Stimulated activated CD4-positive, alpha-beta T cell treated with anti-CD3 and anti-CD28 coated beads, Interleukin-1b, Interleukin-23, amount 100 ng/mL, for 1 hour (primary cell): ENCODE measurements at places on chromosomes 11 and 22.

- no peak for DNase-seq
These were observed 43.2 kb downstream of the MACROD1 start for GRCh38 chr11:64122411-64123410.

DNA sequence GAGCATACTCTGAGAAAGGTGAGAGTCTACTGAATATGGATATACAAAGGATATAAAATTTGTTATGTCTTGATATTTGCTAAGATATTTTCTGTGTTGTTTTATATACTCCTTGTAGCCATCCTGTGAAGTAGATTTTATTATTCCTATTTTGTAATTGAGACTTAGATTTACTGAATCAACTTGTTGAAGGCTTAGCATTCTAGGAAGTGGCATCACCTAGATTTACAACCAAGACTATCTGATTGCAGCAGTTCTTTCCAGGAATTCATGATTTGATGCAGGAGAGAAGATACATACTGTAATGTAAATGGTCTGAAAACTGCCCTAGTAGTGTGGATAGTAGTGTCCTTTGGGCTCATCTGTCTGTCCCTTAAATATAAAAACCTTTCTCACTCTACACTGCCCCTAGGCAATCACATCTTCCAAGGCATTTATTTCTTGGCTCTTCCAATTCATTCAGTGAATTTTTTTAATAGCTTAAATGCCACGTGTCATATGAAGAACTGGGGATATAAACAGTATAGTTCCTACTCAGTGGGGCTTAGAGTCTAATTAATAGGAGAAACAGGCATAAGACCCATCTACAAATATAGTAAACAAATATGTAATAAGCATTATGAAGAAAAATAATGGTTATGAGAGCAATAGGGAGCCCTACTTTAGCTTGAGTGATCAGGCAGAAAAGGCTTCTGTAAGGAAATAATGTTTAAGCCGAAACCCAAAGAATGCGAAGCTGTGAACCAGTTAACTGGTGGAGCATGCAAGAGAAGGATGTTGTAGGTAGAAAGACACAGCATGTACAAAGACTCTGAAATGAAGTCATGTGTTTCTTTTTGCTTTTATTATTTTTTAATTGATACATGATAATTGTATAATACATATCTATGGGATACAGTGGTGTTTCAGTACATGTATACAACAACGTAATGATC, 13.6 kb downstream of the IPO7 start:
- no peak for DNase-seq

DNA sequence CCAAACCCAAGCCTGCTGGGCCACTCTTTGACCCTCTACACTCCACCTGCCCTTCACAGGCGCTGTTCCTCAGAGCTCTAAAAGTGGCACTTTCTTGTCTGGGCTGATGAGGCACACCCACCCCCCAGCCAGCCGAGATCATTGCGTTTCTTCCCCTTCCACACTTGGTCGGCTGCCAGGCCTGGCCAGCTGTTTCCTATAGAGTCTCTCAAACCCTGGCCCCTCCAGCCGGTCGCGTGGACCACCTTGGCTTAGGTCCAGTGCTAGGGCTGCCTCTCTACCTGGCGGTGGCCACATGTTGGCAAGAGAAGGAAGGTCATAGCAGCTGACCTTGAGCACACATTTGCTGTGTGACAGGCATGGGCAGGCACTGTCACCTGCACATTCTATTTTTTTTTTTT, 60.6 kb downstream of the PPP6R2 start:
- DNase-seq = no peak

GRCh38 chr11:57349491-57350274, 11.5 kb downstream of the P2RX3 start:
- DNase-seq = peak; percentile 15

DNA sequence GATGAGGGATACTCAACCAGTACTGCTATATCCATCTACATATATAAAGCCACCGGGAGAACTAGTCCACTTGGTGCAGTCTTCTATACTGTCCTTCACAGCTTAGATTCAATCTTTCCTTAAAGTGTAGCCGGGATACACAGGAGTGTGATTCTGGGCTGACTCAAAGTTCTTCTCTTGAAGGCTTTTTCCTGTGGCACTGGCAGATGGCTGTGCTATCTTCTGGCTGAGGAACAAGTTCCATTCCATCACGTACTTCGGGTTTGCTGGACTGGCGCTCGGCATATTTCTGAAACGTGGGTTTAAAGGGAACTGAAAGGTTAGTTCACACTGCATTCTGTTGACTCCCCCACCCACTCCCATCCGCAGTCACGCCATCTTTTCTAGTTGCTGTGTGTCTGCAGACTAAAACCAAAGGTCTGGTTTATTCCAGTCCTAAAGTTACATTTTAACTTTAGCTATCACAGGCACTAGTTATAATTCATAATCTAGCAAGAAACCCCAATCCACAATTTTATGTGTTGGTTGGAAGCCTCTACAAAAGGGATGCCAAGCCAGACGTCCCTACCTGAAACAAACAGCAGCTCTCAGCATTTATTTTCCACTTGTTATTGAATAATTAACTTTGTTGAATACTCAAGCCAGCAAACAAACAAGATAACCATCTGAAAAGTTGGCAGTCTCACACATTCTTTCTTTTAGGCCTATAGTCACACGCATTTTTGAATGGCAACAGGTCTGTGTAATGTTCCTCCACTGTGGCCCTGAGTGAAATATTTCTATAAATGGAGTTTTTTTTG, 7.5 kb upstream of the C11orf65 start:
- no peak for DNase-seq

DNA sequence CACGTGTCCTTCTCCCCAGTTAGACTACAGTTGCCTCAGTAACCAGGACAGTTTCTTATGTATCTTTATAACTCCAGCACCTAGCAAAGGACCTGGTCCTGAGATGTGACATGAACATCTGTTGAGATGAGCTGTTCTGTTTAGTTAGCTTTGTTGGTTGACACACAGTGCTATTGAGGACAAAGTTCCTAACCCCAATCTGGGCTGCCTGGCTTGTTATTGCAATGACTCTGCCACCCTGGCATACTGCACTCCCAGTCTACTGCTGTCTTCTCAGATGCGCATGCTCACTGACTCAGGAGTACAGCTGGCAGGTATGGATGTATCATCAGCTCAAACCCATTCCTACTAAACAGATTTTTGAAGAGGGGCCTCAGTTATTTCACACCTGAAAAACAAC, 7.4 kb downstream of the DESI1 start:
- DNase-seq = no peak

DNA sequence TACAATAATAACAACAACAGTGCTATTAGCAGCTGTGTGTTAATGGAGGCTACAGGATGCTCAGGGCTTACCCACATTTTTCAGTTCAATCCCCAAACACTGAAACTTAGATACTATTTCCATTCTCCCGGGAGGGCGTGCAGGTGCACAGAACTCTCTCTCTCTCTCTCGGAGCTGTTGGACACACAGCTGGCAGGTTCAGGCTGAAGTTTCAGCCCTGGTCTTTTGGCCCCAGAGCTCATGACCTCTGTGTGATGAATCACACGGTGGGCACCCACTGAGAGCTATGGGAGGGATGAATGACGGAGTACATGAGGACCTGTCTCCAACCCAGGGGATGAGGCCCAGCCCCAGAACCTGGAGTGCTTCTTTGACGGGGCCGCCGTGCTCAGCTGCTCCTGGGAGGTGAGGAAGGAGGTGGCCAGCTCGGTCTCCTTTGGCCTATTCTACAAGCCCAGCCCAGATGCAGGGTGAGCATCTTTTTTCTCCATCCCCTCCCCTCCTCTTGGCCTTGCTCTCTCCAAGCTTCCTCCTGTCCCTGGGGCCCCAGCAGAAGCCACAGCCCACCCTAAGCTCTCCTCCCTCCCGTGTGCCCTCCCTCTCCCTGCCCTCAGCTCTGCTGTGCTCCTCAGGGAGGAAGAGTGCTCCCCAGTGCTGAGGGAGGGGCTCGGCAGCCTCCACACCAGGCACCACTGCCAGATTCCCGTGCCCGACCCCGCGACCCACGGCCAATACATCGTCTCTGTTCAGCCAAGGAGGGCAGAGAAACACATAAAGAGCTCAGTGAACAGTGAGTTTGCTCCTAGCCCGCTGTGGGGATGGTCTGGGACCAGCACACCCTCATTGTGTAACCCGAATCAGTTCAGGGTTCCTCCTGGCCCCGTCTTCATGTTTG, 16.9 kb downstream of the CSF2RB start:
- no peak for DNase-seq

DNA sequence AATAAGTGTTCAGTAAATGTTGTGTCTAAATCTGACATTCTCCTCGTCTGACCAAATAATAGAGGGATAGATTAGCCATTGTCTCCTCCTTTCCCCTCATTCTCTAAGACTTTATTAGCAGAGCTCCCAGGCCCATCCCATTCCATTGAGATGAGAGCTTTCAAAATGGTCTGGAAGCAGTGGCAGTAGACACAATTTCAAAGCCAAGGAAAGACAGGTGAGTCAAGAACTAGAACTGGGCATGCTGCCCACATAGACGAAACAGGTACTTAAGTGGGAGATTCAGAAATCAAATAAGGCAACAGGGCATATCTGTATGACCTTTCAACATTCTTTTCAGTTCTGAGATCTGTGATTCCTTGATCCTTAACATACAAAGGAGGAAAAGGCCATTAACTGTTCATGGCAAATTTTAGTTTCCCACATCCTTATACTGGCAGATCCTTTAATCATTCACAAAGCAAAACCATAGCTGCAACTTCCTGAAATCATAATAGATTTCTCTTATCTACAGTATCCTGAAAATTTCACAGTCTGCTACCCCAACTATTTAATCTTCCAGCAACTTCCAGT, 96.6 kb upstream of the KCNA4 start:
- no peak for DNase-seq

GRCh38 chr11:93984936-93985335, 36.2 kb upstream of the HEPHL1 start:
- DNase-seq = no peak

GRCh38 chr22:32904044-32904443, 102.5 kb downstream of the TIMP3 start:
- no peak for DNase-seq

DNA sequence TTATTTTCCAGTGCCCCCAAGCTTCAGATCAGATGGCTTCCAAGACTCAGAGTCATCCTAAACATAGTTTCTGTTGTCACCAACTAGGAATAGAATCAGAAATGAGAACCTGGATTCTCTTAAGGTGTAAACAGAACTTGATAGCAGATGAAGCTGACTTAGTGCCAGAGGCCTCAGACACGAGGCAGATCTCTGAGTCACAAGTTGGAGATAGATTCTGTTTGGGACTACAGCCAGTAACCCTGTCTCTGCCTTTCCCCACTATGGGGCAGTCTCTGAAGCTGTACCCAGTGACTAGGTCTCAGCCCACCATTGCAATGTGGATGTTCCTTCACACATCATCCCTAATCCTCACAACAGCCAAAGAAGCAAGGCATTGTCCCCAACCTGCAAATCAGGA, 25.4 kb downstream of the NEU3 start:
- no peak for DNase-seq

DNA sequence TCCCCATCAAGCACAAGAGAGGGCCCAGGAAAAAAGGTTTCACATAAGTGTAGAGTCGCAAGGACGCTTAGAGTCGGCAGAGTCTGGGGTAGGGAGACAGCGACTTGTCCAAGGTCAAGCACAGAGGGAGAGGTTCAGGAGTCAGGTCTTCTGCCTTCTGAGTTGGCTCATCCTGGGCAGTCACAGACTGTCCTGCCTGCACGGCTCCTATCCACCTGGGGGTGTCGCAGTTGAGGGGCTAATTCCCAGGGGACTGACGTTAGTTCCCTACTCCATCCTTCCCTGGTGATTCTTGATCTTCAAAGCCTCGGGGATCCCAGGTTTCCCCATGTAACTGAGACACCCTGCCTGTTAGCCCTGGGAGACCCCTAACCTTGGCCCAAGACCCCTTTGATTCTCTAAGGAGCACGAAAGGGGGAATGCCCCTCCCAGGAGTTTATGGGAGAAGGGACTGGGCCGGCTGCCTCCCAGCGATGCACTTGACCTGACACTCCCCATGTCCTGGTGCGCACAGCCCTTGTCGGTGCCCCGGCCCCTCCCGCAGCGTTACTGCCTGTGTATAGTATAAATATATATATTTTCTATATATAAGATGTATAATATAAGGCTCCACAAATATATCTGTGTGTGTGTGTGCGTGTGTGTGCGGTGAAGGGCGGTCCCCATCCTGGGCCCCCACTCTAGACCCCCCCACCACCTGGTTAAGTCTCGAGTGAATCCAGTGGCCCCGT, 14.7 kb upstream of the TAB1 start:
- no peak for DNase-seq

DNA sequence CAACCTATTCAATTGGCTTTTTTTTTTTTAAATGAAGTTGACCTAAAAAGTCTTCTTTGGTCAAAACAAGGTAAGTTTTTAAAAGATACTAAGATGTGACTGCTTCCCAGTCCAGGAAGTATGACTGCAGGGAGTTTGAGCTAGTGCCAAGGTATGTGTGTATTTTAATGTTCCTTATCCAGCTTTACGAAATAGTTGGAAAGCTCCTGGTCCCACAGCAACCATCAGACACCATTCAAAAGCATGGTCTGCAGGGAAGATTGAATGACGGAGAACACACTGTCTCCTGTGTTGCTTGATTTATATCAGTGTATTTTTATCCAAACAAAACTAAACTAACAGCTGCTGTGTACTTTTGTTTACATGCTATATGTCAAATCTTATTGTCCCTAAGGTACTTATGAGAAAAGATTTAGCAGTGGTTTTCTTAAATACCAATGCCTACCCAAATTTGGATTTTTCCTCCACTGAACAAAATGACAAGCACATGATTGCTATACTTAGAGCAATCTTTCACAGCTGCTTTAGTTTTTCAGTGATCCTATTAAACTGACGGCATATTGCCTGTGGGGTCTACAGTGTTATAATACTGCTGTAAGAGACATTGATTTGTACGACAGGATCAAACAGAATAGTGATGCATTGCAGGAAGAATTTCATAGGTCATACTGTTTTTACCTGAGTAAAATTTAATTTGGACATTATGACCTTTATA, 122.9 kb downstream of the DCDC1 start:
- DNase-seq = no peak

DNA sequence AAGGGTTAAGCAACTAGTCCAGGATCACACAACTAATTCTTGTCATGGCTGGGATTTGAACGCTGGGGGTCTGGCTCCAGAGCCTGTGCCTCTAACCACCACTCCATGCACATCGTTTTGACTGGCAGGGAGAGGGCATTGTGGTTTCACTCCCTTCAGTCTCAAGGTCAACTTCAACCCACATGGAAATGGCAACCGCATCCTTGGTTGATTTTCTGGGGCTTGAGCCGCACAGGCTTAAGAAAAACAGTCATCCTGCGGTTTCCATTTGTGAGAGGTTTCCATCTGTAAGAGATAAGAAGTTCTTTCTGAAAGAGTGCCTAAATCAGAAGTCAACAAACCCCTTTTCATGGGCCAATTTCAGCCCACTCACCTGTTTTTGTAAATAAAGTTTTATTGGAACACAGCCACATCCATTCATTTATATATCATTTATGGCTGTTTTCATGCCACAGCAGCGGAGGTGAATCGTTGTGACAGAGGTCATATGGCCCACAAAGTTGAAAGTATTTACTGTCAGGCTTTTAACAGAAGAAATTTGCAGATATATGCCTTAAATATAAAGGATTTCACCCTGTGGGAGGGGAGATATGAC, 65.7 kb downstream of the SGSM1 start:
- DNase-seq = no peak

GRCh38 chr11:65266210-65266609, 4.4 kb downstream of the POLA2 start:
- no peak for DNase-seq
